ENCODE measurements at places on chromosomes 5 and 9.

GRCh38 chr5:108093186-108093585 lies 288.7 kb downstream of the FBXL17 start:
- no peak for DNase-seq

GRCh38 chr9:22582221-22582620 lies 135.6 kb downstream of the DMRTA1 start:
- DNase-seq = no peak

- no peak for DNase-seq
Observed at GRCh38 chr5:139657363-139658321, 9.5 kb downstream of the CXXC5 start.

GRCh38 chr9:23526806-23527205 lies 299.2 kb downstream of the ELAVL2 start:
- no peak for DNase-seq

DNA sequence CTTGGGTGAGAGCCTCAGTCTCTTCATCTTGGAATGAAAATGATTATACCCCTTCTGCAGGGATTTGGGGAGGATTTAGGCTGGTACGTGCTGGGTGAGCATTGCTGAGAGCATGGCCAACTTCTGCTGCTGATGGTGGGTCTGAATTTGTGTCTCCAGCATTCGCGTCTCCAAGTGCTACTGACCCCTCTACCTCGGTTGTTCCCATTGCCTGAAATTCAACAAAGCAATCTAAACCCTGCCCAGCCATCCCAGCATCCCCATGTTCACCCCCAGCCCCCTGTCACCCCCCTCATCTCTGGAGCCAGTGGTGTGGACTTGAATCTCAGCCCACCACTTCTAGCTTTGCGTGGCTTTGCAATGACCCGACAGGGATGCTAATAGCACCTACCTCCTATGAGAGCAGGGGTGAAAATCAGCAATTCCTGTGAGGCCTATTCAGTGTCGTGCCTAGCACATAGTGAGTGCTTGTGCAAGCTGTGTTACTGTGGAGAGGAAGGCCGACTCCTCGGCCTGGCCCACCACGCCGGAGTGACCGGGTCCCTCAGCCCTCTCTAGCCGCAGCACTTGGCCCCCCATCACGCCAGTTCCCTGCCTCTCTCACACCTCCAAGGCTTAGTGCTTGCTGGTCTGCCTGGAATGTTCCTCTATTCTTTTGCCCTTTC lies 43.4 kb upstream of the SH3PXD2B start:
- no peak for DNase-seq

GRCh38 chr9:113428062-113428615 lies 17.6 kb downstream of the C9orf43 start:
- no peak for DNase-seq

- DNase-seq = no peak
Observed at GRCh38 chr5:78627766-78628165, 20.8 kb downstream of the LHFPL2 start.
